CD4-positive, alpha-beta T cell treated with Interleukin-4 for 1 hour (primary cell): ENCODE measurements at places on chromosomes 7 and 10.

GRCh38 chr7:5001003-5001402, 42.0 kb upstream of the MMD2 start:
- DNase-seq = no peak

DNA sequence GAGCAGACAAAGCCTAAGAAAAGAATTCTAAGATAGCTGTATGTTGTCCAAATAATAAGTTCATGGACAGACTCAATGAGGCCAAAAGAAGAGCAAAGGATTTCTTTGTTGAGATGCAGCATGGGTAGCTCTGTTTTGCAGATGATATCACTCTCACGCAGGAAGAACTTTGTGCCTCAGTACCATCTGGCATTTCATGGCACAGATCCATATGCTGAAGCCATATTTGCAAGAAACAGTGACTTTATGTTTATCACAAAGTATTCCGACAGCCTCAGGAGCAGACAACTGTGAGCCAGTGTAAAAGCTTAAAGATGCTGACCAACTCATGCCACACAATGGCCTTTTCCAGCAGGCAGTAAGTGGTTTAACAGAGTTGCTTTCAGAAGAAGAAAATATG, 45.5 kb upstream of the RNF148 start:
- DNase-seq = no peak

GRCh38 chr10:43348511-43349312, 22.7 kb upstream of the FXYD4 start:
- DNase-seq = peak; percentile 89

- DNase-seq = no peak
Measured at GRCh38 chr7:129831424-129832058, 121.2 kb downstream of the UBE2H start.

GRCh38 chr10:35386594-35387174, 50.4 kb downstream of the CCNY start:
- no peak for DNase-seq

DNA sequence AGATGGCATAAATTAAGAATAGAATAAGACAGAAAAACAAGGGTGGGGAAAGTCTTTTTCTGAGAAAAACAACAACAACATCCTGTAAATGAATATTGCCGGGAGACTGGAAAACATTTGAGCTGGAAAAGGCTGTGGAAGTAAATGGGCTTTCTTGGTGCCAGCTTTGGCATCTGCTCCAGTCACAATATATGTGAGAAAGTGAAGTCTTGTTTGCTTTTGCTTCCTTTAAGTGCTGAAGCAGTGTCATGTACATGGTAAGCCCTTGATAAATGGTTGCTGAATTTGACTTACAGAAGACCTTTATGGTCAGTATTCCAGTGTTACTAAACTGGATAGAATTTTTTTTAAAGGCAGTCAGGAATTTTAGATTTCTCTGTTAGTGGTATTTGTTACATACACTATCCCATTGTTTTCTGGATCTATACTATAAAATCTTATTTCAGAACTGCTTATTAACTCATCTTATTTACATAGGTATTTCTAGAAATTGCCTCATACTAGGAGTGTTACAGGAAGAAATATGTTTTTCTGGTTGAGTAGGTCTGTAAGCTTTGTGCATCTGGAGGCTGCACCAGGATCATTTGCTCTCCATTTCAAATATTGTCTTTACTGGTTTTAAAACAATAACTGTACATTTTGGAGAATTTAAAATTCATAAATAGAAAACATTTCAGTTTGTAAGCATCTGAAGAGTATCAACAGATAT, 201.7 kb upstream of the FOXP2 start:
- no peak for DNase-seq

- DNase-seq = no peak
Measured at GRCh38 chr10:130169136-130169859, 33.1 kb downstream of the GLRX3 start.

- DNase-seq = no peak
Measured at GRCh38 chr10:88889559-88890337, 9.7 kb downstream of the STAMBPL1 start.

- peak; percentile 20 for DNase-seq
Measured at GRCh38 chr10:118754229-118754555, 578 bp downstream of the CACUL1 start.

- DNase-seq = no peak
Measured at GRCh38 chr7:7228472-7228871, 46.1 kb downstream of the C1GALT1 start.

DNA sequence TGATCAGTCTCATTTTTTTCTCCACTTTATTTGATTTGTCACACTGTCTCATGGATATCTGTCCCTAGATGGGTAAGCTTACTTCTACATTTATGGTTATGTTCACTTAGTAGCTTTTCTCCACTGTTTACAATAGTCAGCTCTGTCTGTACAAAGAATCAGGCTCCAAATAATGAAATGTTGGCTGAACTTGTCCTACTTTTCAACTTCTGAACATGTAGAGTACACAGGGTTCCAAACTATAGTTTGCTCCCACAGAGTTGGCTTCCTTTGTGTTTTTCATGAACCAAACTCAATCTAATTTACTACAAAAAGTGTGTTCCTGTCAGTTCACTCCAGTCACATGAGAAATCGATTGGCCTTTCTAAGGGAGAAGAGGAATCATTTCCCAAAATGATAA, 175.0 kb downstream of the CCDC71L start:
- DNase-seq = no peak

DNA sequence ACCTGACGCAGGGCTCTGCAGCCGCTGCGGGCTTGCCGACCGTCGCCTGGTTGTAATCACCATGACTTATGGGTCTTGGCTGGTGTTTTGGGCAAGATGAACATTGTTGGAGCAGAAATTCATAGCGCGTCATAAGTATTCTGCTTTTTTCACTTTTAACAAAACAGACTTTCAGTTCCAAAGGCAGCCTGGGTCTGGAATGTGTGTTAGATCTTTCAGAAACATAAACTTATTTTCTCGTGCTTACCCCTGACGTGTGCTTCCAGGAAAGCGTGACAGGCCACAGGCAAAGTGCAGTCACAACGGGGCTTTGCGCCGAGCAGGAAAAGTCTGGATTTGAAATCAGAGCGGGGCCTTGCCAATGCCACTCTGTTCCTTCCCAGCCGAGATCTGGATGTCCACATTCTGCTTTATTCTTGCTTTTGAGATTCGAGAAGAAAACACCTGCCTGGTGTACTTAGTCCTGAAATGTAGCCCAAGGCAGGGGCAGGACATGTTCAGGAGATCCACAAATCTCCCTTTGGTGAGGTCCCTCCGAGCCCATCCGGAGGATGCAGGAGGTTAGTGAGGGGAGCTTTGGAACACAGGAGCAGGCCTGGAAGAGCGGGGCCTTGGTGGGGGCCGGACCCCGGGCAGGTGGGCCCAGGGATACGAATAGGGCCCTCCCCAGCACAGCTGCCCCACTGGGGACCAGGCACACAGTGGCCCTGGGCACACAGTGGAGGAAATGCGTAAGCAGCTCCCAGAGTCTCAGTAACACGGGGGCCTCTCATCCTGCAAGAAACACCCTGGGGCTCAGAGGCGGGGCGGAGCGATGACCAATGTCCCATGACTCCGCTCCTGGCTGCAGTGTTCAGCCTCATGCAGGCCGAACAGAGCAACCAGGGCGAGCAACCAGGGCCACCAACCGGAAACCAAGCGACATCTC, 49.5 kb upstream of the EBF3 start:
- DNase-seq = no peak

- DNase-seq = no peak
Measured at GRCh38 chr7:157073949-157074624, 63.6 kb upstream of the MNX1 start.

DNA sequence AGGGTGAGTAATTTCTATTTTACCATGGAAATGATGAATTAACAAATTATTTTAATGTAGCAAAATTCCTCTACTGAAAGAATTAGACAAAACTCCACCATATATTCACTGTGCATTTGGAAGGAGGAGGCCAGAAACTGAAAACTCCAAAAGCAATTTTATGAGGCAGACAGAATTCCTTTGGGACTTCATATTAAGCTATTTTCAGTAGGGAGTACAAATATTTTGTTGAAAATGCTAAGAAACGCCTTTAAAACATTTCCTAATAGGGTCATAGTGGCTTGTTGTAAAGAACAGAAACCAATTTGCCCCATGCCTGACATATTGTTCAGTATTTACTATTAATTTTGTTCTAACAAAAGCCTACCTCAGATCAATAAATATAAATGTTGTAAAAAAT, 117.8 kb downstream of the TES start:
- DNase-seq = no peak

DNA sequence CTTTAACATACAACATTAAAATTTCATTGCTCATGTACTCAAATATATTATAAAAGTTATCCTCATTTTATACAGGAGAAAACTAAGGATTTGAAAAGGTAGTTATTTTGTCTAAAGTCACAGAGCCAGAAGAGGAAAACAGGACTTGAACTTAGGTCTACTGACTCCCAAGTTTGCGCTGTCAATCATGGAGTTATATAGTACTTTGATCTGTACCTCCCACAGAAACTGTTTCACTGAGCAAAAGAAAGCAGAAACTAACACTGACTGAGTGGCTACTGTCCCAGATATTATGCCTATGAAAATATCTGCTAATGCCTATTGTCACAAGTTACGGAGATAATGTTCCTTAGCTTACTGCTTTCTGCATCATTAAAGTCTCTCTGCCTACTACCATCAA, 329.1 kb downstream of the MAGI2 start:
- DNase-seq = no peak

- peak; percentile 45 for DNase-seq
Measured at GRCh38 chr10:23341004-23341403, 3.6 kb downstream of the C10orf67 start.

- no peak for DNase-seq
Measured at GRCh38 chr7:85564861-85565260, 378.0 kb upstream of the SEMA3D start.

- no peak for DNase-seq
Measured at GRCh38 chr7:54897891-54898290, 120.9 kb upstream of the EGFR start.

- no peak for DNase-seq
Measured at GRCh38 chr10:7596356-7596755, 70.4 kb downstream of the ITIH5 start.

GRCh38 chr10:123103944-123104343, 31.8 kb upstream of the HMX3 start:
- no peak for DNase-seq

- no peak for DNase-seq
Measured at GRCh38 chr7:21185653-21186265, 242.1 kb upstream of the SP4 start.

GRCh38 chr10:62231371-62231770, 37.3 kb downstream of the RTKN2 start:
- DNase-seq = no peak

GRCh38 chr7:67392596-67393438, 396.2 kb downstream of the TYW1 start:
- no peak for DNase-seq

GRCh38 chr10:115026746-115027140, 66.4 kb upstream of the ATRNL1 start:
- no peak for DNase-seq

GRCh38 chr10:113278664-113279063, 274.2 kb upstream of the HABP2 start:
- no peak for DNase-seq

DNA sequence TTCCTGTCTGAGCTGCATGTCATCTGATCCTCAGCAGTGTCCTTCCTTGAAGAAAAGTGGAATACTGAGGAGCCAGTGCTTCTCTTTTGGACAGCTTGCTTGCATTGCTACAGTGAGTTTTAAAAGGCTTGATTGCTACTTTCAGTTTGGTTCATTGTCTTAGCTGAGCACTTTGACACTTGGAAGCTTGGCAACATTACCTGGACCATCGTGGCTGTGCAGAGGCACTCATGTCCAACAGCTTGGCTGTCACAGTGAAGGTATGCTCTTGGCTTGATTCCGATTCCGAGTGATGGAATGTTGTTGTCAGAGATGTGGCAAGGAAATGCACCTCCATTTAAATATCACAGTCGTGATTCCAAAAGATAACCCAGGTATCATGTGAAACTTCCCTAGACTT, 102.4 kb downstream of the FAS start:
- no peak for DNase-seq

DNA sequence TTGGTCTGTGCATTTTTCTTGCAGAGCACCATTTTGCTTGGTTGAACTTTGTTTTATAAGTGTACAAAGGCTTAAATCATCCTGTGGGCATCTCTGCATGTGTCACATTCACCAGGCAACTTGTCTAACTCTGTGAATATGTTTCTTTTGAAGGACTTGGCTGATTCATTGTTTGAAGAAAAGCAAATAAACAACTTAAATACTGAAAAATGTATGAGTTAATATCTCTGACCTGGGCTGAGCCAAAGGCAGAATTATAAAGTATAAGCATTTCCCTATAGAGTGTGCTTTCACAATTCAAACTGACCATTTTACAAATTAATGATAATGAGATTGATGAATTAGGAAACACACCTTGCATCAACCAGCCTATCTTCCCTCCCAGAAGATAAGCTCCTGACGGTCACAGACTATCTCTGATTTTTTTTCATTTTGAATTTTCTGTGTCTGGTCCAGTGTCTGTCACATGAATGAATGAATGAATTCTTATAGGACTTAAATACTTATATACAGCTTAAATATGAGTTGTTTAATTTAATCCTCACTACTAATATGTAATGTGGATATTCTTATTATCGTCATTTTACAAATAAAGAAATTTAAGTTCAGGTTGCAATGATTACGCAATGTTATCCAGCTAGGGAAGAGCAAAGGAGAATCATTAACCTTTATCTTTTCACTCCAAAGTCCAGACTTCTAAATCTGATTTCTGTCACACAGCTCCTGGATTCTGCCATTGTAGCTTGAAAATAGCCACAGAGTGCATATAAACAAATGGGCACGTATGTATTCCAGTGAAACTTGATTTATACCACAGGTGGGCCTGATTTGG, 182.0 kb upstream of the PHYHIPL start:
- DNase-seq = no peak

DNA sequence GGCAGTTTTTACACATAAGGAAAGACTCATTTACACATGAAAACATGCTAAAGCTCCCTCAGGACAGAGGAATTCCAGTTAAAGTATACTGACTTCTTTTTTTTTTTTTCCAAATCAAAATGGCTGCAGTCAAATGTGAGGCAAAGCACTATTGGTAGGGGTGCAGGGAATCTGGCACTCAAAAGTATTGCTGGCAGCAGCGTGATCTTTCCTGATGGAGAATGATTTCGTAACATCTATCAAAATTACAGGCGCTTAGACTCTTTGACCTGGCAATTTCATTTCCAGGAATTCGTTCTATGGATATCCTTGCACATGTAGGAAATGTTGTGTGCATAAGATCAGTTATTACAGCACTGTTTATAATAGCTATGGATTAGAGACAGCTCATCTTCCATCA, 65.7 kb downstream of the VSTM4 start:
- DNase-seq = no peak
